ENCODE measurements at places on chromosomes 7 and 10.

- DNase-seq = no peak
Observed at GRCh38 chr10:34670081-34670480, 145.0 kb downstream of the PARD3 start.

GRCh38 chr10:24483701-24484100, 240.0 kb downstream of the ARHGAP21 start:
- DNase-seq = no peak

DNA sequence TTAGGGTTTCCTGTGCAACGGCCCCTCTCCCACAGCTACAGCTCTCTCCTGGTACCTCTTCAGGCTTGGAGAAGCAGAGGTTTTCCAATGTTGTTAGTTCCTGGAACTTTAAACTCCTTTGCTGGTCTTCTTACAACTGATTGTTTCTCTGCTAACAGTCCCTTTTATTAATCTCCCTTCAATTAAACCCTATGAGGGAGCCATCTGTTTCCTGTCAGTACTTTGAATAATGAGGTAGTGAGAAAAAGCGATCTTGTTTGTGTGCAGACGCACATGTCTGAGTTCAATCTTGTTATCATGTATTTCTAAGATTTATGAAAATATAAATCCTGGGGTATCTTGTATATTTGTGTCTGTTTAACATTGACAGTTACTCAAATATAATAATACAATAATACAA, 102.4 kb downstream of the MDFIC start:
- no peak for DNase-seq

- DNase-seq = no peak
Observed at GRCh38 chr7:129434675-129435318, 565 bp downstream of the STRIP2 start.

GRCh38 chr10:25038325-25038724, 21.9 kb downstream of the THNSL1 start:
- no peak for DNase-seq

- DNase-seq = no peak
Observed at GRCh38 chr10:77746047-77746707, 108.6 kb upstream of the KCNMA1 start.

DNA sequence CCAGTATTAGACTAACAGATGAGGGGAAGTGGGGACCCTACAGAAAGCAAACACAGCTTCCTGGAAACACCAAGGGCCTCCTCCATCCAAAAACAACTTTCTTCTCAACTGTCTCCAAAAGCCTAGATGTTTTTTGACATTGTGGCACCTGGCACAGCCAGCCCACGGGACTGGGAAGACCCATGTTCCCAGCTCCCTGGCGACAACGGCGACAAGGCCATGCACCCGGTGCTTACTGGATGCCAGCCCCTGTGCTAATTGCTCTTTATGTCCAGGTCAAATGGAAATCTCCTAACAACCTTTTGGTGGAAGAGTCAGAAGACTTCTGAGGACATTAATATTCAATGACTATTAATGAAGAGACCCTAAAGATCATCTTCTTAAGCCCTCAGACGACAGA, 7.1 kb downstream of the FGFR2 start:
- DNase-seq = no peak

- DNase-seq = no peak
Observed at GRCh38 chr10:114396464-114396863, 7.8 kb downstream of the AFAP1L2 start.

GRCh38 chr7:77205706-77206105, 6.1 kb upstream of the FGL2 start:
- DNase-seq = no peak

GRCh38 chr10:77630507-77630848, 7.1 kb downstream of the KCNMA1 start:
- DNase-seq = no peak

DNA sequence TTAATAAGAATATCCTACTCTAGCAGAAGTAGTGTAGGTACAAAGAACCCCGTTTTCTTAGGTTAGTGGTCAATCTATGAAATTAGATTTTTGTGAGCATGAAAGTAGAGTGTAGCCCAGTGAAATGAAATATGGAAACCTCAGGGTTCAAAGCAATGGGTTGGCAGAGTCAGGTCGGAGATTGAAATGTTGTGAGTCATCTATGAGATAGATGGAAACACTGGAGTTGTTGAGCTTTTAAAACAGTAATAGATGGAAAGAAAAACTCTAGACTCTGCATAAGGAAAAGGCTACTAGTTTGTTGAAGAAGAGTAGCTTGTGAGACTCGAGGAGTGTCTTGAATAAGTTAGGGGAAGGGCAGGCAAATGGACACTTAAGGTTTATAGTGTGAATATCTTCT, 251.9 kb downstream of the EXOC4 start:
- no peak for DNase-seq

- DNase-seq = no peak
Observed at GRCh38 chr10:12679636-12680035, 321.9 kb downstream of the CCDC3 start.

DNA sequence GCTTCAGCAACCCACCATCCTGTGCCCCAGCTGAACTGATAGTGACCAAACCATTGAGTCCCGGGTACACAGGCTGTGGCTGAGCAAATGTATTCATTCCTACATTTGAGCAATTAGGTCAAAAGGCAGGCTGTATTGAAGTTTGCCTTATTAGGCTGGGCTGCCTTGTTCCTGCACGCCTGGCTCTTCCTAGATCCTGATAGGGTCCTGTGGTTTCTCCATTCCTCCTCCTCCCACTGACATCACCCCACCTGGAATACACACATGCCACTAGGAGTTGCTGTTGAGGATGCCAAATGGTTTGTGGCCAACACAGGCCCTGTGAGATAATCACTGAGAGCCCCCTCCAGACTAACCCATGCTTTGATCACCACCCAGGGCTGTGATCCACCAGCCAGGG, 66.4 kb upstream of the FGFR2 start:
- no peak for DNase-seq

DNA sequence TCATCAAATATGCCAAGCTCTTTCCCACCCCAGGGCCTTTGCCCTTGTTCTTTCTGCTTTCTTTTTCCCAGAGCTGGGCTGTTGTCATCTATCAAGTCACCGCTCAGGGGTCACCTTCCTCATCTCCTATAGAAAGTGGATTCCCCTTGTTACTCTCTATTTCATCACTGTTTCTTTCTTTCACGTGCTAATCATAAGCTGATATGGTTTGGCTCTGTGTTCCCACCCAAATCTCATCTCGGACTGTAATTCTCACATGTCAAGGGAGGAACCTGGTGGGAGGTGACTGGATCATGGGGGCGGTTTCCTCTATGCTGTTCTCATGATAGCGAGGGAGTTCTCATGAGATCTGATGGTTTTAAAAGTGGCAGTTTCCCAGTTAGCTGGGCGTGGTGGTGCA, 17.0 kb upstream of the TIAL1 start:
- no peak for DNase-seq

DNA sequence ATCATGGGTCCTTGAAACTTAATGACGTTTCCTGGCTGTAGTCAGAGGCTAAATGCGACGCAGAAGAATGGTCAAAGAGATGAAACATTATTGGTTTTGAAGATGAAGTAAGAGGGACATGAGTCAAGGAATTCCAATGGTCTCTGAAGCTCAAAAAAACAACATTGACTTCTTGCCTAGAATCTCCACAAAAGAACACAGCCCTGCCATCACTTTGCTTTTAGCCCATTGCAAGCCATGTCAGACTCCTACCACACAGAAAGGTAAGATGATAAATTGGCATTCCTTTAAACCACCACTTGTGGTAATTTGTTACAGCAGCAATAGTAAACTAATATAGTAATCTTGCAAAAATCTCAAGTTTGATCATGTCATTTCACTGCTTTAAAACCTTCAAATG, 109.4 kb downstream of the TMEM26 start:
- DNase-seq = no peak

DNA sequence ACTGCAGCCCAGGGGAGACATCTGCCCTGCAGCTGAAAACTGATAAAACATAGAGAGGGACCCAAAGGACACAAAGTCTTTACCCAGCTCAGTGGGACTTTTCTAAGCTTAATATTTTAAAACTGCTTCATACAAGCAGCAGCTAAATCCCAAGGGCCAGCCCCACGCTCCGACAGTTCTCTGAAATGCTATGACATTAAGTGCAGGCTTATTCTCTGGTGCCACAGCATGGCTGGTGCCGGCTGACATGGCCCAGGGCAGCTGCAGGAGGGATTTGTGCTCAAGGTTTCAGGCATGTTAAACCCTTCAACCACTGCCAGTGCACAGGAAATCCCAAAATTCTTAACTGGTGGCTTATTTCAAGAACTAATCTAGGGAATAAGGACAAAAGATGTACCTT, 170.9 kb downstream of the PARD3 start:
- DNase-seq = no peak

- no peak for DNase-seq
Observed at GRCh38 chr10:18345308-18345707, 205.1 kb downstream of the CACNB2 start.

GRCh38 chr7:83161186-83161585, 1.5 kb downstream of the PCLO start:
- DNase-seq = no peak

DNA sequence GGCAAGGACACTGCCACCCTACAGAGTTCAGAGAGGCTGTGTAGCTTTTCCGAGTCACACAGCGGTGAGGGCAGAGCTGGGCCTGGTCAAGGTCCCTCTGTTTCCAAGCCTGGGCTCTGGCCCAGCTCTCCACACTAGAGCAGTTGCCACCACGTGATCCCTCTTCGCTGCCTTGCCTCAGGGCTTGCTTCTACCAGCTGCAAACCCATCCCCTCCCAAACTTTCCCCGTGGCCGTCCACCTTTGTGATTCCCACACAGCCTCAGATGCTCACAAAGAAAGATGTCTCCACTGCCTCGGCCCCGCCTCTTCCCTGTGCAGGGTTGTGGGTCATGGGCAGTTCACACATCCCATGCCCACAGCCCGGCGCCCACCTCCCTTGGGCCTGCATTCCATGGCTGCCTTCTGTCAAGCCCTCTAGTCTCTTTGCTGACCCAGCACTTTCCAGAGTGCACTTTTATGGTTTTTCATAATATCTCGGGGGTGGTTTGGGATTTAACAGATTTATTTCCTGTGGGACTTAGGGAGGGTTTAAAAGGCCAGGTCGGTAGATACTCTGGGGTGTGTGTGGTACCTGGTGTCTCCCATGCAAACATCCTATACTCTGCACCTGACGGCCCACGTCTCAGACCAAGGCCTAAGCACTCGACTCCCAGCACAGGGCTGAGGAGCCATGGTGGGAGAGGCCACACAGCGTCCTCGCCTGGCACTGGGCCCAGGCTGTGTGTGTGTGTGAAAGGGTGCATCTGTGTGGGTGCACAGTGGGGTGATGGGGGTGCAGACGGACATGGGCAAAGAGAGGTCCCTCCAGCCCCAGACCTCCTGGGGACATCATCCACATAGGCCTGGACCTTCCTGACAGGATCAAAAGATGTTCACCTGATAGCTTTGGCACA, 59.6 kb downstream of the PKD1L1 start:
- DNase-seq = no peak

GRCh38 chr10:14645239-14645960, 129.3 kb downstream of the FAM107B start:
- DNase-seq = no peak

DNA sequence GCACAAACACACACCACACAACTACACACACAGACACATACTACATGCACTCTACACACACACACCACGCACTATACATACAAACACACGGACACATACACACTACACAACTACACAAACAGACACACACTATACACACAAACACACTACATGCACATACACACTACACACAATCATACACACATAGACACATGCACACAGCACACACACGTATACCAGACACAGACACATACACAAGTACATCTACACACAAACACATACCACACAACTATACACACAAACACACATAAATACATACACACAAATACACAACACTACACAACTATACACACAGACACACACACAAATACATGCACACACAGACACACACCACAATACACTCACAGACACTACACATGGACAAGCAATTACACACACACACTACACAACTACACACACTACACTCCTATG, 4.6 kb downstream of the GPR15LG start:
- DNase-seq = no peak

- DNase-seq = no peak
Observed at GRCh38 chr10:52818019-52818418, 45.4 kb upstream of the MBL2 start.

DNA sequence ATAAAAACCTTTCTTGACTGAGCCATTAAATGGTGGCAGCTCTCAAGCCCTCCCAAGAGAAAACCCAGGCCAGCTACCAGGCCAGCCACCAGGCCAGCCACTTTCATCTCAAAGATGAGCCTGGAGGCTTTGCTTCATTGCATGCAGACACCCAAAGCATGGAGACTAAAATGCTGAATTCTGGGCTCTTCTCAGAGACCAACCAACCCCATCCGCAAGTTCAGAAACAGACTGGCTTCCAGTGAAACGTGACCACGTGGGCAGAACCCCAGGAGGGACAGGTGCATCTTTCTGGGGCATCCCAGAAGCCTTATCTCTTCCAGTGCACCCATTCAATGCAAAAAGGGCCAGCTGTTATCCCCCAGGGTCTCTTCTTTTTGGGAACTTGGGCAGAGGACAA, 20.9 kb downstream of the CHST15 start:
- DNase-seq = no peak

DNA sequence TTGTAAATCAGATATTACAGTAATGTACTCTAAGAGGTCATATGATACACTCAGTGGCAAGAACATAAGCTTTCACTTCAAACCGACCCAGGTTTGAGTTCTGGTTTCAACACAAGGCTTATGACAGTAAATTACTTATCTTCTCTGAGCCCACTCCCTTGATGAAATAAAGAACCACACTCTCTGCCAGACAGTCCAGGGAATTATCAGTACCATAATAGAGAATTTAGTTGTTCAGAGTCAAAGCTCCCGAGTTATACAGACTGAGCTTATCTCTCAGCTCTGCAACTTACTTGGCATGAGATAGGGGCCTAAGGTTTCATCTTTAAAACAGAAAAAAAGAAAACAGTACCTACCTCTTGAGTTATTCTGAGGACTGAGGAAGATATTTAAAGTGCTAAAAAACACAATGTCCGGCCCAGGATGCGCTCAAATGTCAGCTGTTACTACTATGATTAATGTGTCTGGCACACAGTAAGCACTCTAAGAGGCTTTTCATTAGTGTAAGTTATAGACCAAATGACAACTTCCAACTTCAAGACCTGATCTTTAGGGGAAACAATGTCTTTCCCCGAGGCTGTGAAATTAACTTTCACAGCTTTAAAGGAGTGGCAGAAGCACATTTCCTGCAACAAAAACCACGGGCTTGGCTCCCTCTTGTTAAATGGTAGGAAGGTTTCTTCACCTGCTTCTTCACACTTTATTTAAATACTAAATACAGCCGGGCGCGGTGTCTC, 38.1 kb downstream of the UBE2H start:
- DNase-seq = no peak

GRCh38 chr10:14243221-14243620, 87.5 kb downstream of the FRMD4A start:
- no peak for DNase-seq

DNA sequence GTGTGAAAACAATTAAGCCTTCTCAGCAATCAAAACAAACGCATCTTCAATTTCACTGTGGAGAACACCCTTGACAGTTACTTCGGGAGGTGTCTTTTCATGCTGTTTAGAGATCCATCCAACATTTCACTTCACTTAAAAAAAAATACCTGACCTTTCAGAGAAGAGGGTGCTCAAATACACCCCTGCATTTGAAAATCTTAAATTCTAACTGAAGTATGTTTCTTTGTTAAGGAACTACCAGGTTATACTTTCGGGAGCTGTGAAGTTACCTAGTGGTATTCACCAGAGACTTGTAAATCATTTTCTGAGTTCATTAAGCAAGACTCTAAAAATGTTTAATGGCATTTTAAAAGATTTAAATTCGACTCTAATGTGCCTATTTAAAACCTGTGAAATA, 38.8 kb downstream of the CNPY1 start:
- DNase-seq = no peak
